ENCODE measurements at places on chromosomes 2 and 18.
A peak's percentile ranks its signal among the peaks of the same experiment; 100 is the strongest.

- DNase-seq: no peak
Observed at GRCh38 chr2:120461092-120461491, 115.2 kb downstream of the INHBB start.

- DNase-seq: no peak
Observed at GRCh38 chr18:28147674-28148171, 29.2 kb downstream of the CDH2 start.

DNA sequence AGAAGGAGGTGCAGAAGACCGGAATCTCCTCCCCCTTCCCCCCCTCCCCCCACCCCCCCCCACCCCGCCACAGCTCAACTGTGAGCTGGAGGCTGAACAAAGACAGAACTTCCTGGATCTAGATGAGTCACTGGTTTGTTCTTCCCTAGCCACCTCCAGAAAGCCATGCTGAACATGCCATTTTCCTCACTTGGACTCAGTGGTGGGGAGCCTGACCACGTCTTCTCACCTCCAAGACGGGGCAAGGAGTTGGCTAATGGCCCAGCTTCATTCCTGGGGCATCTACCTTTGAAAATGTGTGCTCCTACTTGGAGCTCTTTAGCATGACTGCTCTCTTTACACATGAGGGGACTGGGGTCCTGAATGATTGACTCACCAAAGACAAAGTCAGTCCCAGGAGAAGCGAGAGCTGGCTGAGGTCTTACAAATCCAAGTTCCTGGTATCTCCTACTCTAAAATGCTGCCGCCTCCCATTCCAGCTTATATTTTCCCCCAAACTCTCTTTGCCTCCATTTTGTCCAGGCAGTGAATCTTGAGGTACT lies 22.6 kb upstream of the FZD5 start:
- DNase-seq: no peak

DNA sequence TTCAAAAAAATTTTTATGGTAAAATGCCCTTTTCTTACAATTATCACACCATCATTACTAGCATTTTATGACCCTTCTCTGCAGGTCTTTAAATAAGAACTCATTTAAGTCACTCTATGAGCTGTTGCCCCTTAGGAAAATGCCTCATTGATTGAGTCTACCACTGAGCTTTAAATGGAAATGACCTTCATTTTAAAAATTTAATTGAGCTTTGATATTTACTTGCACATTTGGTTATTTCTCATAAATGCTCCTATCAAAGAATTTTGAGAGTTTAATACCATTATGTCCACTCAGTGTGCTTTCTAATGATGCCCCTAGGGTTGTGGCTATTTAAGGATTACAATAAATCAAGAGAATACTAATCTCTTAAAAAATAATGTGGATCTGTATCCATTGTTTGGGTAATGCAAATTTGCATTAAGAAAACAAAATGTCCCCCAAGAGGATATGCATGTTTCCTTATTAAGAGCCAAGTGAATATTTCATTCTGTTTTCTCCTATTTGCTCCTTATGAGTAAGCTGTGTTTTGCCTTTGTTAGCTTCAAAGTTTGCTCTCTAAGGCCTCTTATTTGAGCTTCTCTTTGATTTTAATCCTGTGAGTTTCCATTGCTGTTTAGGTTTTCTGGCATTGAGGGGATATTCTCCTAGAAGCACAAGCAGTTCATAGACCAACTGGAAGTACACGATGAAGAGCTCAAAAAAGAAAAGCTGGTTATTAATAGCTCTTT lies 69.8 kb downstream of the CERS6 start:
- DNase-seq: peak; percentile 44

GRCh38 chr2:163175294-163175693 lies 336.7 kb upstream of the KCNH7 start:
- no peak for DNase-seq

- DNase-seq: no peak
Observed at GRCh38 chr2:240129311-240129710, 6.8 kb downstream of the COPS9 start.

- no peak for DNase-seq
Observed at GRCh38 chr2:27710640-27711430, 47.1 kb downstream of the SLC4A1AP start.

DNA sequence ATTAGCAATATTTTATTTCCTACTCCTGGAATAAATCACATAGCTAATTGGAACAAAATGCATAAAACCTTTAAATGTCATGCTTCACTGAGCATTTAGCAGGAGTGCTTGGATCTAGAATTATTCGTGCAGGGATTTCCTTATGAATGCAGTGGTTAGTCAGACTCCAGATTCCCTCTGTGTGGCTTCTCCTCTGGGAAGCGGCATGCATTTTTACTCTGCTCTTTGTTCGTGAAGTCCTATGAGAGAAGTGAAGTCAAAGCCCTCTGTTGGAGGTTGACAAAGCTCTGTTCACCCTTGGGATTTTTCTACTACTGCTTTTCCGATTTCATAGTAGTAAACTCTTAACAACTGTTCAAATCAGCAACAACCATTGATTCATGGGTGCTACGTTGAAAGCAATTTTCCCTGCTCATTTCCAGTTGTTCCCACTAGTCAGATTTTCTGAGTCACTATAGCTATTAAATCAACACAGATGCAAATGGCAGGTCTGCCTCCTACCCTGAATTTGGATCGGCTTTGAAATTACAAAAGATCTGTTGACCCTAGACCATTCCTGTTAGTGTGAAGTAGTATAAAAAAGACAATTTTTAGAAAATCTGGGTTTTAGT lies 461.7 kb downstream of the STK39 start:
- DNase-seq: no peak

GRCh38 chr2:171389325-171389724 lies 44.5 kb downstream of the METTL8 start:
- DNase-seq: no peak

DNA sequence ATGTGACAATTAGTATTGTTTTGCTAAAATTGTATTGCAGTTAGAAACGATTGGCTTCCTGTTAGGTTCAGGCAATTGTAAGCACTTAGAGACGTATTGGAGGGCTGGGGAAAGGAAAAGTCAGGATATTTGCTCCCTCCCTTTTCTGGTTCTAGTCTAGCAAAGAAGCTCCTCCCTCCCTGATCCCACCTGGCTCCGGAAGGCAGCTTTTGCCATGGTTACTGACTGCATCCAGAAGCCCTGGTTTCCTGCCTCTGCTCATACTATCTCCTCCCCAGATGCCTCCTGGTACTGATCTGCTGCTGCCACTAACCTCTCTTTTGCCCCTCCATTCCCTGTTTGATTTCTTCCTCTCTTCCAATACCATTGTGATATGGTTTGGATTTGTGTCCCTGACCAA lies 275.9 kb downstream of the MREG start:
- no peak for DNase-seq

DNA sequence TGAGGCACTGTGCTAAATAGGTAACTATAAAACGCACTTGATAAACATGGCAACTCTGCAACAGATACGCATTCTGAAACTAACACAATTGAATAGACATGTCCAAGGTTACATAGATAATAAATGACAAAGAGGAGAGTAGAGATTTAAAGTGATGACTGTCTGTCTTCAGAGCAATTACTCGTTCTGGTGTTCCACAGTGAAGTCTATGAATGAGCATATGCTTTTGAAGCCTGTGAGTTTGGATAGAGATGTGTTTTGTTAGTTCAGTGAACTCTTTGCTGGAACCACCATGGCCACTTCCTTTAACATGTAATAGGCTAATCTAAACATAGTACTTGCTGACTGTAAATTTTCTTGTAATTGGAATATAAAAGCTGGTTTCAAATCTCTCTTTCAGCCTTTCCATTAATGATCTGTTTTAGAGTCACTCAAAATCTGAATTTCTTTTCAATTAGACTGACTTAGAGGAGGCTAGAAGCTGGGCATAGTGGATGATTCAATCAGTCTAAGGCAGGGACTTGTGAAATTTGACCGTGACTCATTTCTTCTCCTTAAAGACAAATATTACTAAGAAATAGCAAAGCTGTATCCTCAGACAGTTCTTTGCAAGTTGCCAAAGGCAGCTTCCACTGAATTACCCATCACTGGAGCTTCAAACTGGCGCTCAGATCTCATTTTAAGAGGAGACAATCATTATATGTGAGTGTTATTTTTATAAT lies 1130.1 kb upstream of the CELF4 start:
- no peak for DNase-seq

- DNase-seq: no peak
Observed at GRCh38 chr18:54776282-54776977, 51.8 kb upstream of the RAB27B start.

DNA sequence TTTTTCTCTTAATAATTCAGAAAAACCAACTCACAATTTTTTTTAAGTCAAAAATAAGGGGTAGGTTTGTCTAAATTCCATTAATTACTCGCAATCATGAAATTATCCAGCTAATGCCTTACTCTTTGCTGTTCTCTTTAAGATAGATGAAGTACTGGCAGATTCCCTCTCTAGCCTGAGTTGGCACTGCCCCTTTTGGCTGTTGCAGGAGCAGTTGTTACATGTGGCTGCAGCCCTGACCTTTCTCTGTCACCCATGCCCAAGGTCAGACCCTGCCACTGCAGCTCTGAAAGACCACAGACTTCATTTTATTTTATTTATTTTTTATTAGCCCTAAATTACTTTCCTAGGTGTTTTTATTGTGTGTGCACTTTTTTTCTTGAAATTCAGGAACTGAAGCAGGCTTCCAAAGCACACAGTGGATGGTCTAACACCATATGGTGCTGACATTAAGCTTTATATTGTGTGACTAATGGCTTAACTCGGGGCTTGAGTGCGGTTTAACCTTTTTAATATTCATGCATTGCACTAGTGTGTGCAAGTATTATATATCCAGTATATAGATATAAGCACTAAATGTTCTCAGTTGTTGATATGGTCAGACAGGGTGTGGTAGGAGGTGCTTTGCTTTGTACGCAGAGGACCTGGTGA lies 313.0 kb downstream of the CDH2 start:
- DNase-seq: no peak

DNA sequence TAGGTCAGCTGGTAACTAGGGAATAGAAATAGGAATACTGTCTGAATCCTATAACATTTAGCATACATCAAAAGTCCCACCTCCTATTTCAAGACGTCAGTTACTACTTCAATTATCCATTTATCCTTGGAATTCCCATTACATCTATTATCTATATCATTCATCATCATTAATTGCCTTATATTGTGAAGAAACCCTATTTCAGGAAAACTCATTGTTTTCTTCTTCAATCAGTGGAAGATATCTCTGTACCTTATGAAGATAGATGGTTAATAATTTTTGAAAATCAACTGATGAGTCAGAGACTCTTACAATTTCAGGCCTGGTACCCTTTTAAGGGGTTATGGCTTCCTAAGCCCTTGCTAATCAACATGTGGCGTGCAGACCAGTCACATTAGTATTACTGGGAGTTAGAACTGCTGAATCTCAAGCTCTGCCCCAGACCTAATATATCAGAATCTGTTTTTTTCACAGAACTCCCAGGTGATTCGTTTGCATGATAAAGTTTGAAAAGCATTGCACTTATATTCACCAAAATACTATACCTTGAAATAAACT lies 69.3 kb upstream of the PGAP1 start:
- no peak for DNase-seq

- no peak for DNase-seq
Observed at GRCh38 chr2:119800376-119800902, 40.7 kb downstream of the PTPN4 start.

- DNase-seq: no peak
Observed at GRCh38 chr2:162037028-162037795, 36.8 kb downstream of the DPP4 start.

DNA sequence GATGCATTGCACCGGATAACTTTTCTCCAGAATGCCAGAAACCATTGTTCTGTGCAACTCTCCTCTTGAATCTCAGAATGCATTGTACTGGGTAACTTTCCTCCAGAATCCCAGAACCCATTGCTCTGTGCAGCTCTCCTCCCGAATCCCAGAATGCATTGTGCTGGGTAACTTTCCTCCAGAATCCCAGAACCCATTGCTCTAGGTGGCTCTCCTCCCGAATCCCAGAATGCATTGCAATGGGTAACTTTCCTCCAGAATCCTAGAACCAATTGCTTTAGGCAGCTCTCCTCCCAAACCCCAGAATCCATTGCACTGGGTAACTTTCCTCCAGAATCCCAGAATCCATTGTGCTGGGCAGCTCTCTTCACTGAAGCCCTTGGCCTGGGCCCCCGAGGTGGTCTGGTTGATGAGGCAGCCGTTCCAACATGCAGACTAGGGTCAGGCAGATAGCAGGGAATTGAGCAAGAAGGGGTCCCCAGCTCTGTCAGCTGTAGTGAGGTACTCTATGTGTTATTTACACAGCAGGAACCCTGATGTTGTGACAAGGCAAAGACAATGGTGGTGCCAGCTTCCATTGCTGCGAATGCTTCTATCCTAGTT lies 9.4 kb downstream of the FOSL2 start:
- DNase-seq: no peak

GRCh38 chr2:209191139-209191538 lies 232.7 kb upstream of the MAP2 start:
- no peak for DNase-seq

DNA sequence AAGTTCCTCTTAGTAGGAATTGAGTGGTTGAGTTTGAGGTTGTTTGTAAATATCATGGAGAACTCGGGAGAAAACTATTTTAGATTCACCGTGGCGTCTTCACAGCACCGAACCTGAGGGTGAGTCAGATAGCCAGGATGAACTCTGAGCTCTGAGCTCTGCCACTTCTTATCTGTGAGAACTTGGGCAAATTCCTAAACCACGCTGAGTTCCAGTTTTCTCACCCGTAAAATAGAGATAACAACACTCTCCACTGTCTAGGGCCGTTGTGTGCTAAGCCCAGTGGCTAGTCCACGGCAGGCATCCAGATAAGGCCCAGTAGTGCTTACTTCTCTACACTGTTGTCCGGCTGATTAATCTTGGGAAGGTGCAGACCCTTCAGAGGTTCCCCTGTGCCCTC lies 7.0 kb downstream of the KIF5C start:
- no peak for DNase-seq

- no peak for DNase-seq
Observed at GRCh38 chr2:239002954-239003623, 155.2 kb downstream of the TWIST2 start.

- DNase-seq: no peak
Observed at GRCh38 chr2:37683241-37683640, 11.8 kb upstream of the CDC42EP3 start.

GRCh38 chr2:32446369-32446768 lies 89.5 kb downstream of the BIRC6 start:
- no peak for DNase-seq

GRCh38 chr2:31378389-31378788 lies 36.2 kb downstream of the XDH start:
- no peak for DNase-seq

- DNase-seq: no peak
Observed at GRCh38 chr2:226995625-226996041, 159.8 kb downstream of the RHBDD1 start.

DNA sequence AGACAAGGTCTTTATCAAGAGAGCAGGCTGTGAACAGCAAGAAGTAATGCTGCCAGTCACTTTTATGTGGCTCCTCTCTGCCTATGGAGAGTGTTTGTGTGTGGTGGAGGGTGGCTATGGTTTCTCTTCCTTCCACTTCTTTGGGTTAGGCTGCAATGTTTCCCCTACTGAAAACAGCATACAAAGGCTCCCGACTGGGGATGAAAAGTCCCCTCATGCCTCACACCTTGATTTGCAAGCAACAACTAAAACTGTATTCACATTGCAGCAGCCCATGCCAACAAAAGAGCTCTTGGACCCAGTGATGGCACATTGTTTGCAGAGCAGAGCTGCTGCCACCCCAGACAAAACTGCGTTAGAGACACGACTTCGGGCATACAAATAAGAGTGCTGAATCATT lies 301.6 kb downstream of the SLC8A1 start:
- no peak for DNase-seq
